ENCODE measurements at places on chromosomes 7 and 10.

- DNase-seq, result no peak
Measured at GRCh38 chr7:97868314-97868713, 3.9 kb downstream of the ASNS start.

- DNase-seq, result no peak
Measured at GRCh38 chr10:71092812-71093401, 119.5 kb upstream of the UNC5B start.

DNA sequence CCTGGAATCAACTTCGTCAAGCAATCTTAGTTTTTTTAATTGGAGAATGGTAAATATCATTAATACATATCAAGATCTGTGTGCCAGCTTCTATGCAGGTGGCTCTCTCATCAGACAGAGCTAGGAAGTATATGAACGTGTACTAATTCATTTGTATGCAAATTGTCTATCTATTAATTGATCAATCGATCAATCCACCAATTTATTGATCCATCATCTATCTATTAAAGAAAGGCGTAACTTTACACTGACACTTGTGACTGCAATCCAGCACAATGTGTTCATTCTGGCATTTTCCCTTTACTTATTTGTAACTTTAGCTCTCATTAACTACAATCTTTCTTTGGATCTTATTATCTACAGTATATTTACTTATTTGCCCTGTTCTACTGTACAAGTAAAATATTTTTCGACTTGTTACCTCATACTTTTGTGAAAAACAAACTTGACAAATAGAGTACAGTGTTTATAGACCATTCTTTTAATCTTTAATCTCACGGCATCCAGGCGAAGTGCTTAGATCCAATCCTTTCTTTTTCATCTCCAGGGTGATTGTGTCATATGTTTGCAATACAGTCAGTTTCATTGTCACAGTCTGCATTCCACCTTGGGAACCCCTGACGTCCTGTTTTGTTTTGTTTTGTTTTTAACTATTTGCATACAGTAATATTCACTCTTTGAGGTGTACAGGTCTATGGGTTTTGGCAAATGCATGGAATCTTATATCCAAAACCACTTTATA lies 22.0 kb upstream of the GHRHR start:
- no peak for DNase-seq

DNA sequence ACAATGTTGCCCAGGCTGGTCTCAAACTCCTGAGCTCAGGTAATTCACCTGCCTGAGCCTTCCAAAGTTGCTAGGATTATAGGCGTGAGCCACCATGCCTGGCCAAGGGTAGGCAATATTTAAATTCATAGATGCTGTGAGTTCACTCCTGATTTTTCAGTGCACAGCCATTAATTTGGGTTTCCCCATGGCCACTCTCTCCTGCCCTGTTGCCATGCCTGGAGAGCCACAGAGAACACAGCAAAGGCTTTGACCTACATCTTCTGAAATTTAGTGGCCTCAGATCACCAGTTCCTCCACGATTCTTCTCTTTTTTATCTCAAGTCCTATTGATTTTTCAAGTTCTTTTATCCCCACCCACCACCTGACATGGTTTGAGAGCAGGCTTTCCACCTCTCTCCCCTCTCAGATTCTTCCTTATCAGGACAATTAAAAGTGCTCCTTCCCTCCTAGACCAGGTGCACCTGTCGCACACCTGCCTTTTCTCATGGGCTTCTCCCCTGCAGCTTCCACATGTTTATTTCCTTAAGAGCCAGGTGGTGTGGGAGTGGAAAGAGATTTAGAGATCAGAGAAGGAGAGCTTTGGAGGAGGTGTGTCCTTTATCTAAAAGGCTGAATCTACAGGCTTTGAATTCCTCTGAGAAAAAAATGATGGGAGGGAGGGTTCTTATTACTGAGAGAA lies 123.8 kb downstream of the ADRA2A start:
- DNase-seq, result no peak

DNA sequence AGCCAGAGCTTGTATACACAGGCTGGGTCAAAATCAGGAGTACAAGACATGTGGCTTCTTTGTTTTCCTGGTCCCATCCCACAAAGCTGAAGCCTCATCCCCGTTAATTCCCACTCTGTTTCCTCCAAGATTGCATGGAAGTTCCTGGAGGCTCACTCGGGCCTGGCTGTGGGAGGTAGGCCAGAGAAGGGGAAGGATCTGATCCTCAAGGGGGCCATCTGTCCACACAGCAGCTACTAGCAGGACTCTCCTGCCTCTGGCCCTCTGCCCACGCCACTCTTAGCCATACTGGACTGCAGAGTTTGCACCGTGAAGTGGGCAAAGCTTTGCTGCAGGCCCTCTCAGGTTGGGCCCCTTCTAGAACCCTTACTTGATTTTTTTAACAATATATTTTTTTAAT lies 160.6 kb downstream of the FGFR2 start:
- DNase-seq, result no peak

GRCh38 chr7:91180746-91181145 lies 83.5 kb upstream of the FZD1 start:
- DNase-seq, result no peak

DNA sequence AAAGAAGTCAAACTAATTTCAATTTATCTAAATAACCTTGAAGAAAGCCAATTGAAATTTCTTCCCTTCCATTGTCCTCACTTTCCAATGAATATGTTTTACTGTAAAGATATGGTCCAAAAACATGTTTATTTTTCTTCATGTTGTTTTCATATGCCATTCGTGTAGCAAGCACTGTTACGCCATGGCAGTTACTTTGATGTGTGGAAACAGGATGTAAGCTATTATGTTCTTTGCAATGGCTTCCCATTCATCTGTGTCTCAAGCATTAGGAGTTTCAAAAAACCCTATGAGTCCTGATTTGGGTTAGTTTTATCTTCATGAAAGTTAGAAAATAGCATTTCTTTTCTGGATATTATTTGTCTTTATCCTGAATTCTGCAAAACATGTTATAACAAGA lies 31.0 kb downstream of the GPR141 start:
- DNase-seq, result no peak

GRCh38 chr10:71253981-71254818 lies 41.8 kb downstream of the UNC5B start:
- DNase-seq, result no peak

DNA sequence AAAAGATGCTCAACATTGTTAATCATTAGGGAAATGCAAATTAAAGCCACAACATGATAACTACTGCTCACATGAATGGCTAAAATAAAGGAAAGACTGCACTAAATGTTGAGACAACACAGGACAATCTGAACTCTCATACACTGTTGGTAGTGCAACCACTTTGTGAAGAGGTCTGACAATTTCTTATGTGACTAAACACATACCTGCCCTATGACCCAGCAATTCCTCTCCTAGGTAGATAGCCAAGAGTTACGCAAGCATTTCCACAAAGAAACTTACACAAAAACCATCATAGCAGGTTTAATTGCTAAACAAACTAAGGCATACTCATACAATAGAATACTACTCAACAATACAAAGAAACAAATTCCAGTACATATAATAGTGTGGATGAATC lies 41.8 kb upstream of the HERPUD2 start:
- DNase-seq, result no peak

GRCh38 chr10:329361-330099 lies 194.3 kb downstream of the ZMYND11 start:
- no peak for DNase-seq

DNA sequence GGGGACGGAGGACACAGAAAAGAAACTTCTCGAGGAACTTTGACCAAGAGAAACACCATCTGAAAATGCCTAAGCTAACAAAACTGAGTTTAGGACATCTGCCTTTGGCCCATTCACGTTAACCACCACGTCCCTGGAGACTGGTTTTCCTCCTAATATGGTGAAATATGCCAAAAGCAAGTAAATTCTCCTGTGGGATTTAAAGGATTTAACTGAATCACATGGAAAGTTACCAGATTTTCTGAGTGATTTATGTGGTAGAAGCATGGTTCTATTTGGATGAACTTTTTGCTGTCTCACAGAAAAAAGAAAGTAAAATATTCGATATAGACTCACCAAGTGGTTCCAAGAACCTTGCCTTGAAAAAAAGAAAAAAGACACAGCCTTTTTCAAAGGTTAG lies 30.4 kb upstream of the BMPER start:
- DNase-seq, result no peak

- no peak for DNase-seq
Measured at GRCh38 chr10:66783316-66783715, 142.5 kb upstream of the LRRTM3 start.

GRCh38 chr7:50473531-50473930 lies 23.4 kb upstream of the FIGNL1 start:
- no peak for DNase-seq

- no peak for DNase-seq
Measured at GRCh38 chr10:113080925-113081229, 130.8 kb downstream of the TCF7L2 start.

GRCh38 chr7:44272456-44272855 lies 52.9 kb downstream of the CAMK2B start:
- DNase-seq, result no peak

Data from activated CD8-positive, alpha-beta memory T cell treated with anti-CD3 and anti-CD28 coated beads for 4 hours (primary cell).